ENCODE measurements at places on chromosomes 4 and X.

DNA sequence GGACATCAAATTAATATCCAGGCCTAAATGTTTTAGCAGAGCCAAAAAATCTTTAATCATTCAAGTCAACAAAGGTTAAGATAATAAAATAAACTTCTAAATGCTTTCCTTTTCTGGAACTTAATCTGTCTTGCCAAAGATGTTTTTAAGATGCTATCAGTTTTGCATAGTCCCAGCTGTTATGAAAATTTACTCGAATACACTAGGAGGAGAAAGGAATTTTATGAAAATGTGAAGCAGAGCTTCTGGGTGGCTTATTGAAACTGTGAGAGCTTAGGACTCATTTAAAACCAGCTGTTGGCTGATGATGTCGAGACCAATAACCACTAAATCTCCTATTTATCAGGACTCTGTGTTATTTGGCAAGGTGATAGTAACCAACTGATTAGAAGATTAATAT lies 202.2 kb upstream of the ETNPPL start:
- no peak for ATAC-seq

DNA sequence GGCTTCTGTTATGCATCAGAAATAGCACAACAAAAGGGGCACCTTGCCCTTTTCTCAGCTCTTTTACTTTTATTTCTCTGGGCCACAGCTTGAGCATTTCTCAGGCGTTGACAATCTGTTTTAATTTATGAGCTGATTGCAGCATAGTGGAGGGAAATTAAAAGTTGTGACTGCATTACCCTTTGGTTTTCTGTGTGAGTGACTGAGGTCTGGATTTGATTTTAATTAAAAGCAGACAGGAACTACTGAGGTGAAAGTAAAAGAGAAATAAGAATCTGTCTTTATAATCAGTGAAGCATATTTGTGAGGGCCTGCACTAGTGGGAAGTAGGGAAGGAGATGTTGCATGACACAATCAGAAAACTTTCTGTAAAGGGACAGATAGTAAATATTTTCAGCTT lies 43.4 kb upstream of the GEMIN8 start:
- no peak for ATAC-seq

GRCh38 chrX:139120760-139121159 lies 409.2 kb upstream of the FGF13 start:
- ATAC-seq, result no peak

- no peak for ATAC-seq
Measured at GRCh38 chr4:24935856-24936255, 23.0 kb upstream of the CCDC149 start.

All from SK-N-SH treated with all-trans-retinoic acid at 6 μM for 48 hours (cell line).